ENCODE measurements at places on chromosomes 11 and 22. TPM values are rescaled to one million over a fixed set of nuclear protein-coding genes. Genes with fewer than 3 reads are reported as not detected.

DNA sequence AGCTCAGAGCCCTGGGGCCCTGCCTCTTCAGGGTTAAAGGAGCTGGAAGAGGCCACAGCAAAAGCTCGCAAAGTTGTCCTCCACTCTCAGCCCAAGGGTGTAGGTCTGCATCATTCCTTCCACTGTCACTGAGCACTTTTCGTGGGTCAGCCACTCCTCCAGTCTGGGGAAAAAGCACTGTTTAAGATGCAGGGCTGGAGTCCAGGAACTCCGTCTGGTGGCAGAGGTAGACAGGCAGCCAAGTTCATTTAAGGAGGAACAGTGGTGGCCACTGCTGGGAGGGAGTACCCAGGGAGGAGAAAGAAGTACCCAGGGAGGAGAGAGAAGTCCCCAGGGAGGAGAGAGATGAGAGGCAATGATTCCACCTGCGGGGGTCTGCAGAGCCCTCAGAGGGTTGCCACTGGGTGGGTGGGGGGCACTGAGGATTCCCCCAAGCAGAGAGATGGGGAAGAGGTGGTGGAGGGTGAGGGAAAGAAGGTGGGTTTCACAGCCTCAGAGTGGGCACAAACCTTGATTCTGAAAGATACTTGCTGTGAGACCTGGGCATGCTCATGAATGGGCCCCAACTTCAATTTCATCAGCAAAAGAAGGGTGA lies 70.0 kb upstream of the B3GAT1 start:
- H3K27me3 ChIP-seq = peaks cover 26% of the 10 kb centered on the region
- H3K27ac ChIP-seq = no peak overlapping the region
- H3K4me1 ChIP-seq = no peaks in the 10 kb centered on the region
- DNase-seq = no peak

- H3K4me1 ChIP-seq = no peaks in the 10 kb centered on the region
- H3K27me3 ChIP-seq = no peaks in the 10 kb centered on the region
- no peak overlapping the region for H3K4me3 ChIP-seq
- H3K36me3 ChIP-seq = no peaks in the 10 kb centered on the region
- H3K27ac ChIP-seq = no peak overlapping the region
Observed at GRCh38 chr11:11020747-11021149, 162.9 kb upstream of the ZBED5 start.

- H3K27ac ChIP-seq = no peak overlapping the region
- H3K4me3 ChIP-seq = no peak overlapping the region
- no peaks in the 10 kb centered on the region for H3K4me1 ChIP-seq
- no peak for DNase-seq
- H3K27me3 ChIP-seq = no peaks in the 10 kb centered on the region
Observed at GRCh38 chr11:115133475-115134209, 370.6 kb downstream of the CADM1 start.

DNA sequence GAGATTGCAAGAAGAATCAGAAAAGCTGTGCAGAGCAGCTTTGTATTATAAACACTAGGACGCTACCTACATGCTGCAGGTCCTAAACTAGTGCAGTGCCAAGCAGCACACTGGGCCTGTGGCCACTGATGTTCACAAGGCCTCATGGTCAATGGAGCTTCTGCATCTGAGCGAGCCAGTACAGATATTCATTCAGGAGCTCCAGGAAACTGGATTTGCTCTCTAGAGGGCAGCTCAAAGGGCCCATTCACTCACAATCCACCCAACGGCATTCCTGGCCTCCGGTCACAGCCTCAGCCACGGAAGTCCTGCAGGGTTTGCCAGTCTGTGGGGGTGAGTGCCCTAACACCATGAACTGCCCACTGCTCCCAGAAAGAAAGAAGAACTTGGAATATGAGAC lies 5.8 kb upstream of the TBC1D10A start:
- peaks cover 2% of the 10 kb centered on the region for H3K4me1 ChIP-seq
- no peak for DNase-seq
- no peak overlapping the region for H3K4me3 ChIP-seq
- H3K36me3 ChIP-seq = peaks cover 64% of the 10 kb centered on the region
- no peak overlapping the region for H3K27ac ChIP-seq

The RPS25 gene
- total RNA-seq = 3,368 TPM

- H3K4me1 ChIP-seq = peaks cover 15% of the 10 kb centered on the region
- H3K27me3 ChIP-seq = no peaks in the 10 kb centered on the region
- no peak overlapping the region for H3K4me3 ChIP-seq
- no peak overlapping the region for H3K27ac ChIP-seq
- no peaks in the 10 kb centered on the region for H3K36me3 ChIP-seq
- DNase-seq = no peak
Observed at GRCh38 chr22:26444777-26445176, 15.7 kb downstream of the ASPHD2 start.

The AIP gene
- 30.5 TPM for total RNA-seq

DNA sequence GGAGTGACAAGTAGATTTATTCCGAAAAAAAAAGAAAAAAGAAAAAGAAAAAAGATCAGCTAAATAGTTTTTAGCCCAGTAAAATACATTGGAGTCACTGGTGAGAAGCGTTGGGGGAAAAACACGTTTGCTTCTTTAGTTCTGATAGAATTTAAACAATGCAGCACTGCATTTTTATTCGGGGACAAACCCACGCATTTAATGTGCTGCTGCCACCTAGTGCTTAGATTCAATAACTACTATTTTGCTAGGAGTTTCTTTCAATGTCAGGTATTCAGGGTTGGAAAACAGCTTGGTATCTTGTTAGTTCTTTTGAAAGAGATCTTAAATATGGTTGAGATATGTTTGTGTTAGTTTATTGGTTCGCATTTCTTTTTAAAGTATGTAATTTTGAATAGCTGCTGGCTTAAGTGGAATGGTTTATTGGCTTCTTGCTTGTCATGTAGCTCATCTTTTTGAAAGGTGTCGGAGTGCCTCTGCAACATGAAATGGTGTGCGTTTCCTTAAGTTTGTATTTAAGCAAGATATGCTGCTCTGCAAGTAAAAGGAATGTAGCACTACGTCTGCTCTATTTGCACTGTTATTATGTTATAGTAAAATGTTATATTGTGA lies 41.9 kb downstream of the SVIP start:
- H3K27ac ChIP-seq = no peak overlapping the region
- no peak overlapping the region for H3K4me3 ChIP-seq
- H3K4me1 ChIP-seq = no peaks in the 10 kb centered on the region
- no peak for DNase-seq
- H3K36me3 ChIP-seq = no peaks in the 10 kb centered on the region
- H3K27me3 ChIP-seq = no peaks in the 10 kb centered on the region

The PLAAT5 gene
- total RNA-seq = 3.1 TPM

DNA sequence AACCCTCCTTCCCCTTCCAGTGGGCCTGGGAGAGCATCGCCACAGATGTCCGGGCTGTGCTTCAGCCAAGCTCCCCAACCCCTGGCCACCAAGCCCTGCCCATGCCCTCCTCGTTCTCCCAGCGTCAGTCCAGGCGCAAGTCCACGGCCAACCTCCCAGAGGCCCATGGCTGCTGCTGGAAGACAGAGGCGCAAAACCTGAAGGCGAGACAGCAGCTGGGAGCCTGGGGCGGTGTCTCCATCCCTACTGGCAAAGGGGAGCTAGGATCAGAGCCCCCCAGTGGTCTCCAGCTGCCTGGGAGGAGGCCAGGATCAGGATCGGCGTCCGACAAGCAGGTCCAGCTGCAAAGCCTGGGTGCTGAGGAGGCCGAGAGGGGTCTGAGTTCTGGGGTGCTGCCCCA lies 1.9 kb downstream of the TSGA10IP start:
- no peaks in the 10 kb centered on the region for H3K27me3 ChIP-seq
- H3K27ac ChIP-seq = no peak overlapping the region
- no peak for DNase-seq
- no peaks in the 10 kb centered on the region for H3K36me3 ChIP-seq

DNA sequence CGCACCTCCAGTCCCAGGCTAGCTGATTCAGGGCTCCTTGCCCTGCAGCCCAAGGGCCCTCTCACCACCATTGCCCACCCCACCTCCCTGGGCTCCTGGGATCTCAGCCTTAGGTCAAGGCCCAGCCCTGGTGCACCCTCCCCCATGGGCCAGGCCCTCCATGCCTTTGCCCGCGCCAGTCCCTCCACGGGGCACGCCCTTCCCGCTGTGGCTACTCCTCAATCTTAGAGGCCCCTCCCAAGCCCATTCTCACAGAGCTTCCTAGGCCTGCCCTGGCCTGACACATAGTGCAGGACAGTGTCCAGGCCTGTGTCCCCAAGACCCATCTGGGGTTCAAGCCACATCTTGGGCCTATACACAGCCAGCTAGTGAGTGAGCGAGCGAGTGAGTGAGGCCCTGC lies 6.9 kb downstream of the GP1BB start:
- no peak for DNase-seq
- no peak overlapping the region for H3K27ac ChIP-seq
- no peak overlapping the region for H3K4me3 ChIP-seq
- H3K27me3 ChIP-seq = peaks cover 18% of the 10 kb centered on the region
- no peaks in the 10 kb centered on the region for H3K36me3 ChIP-seq

- DNase-seq = no peak
- H3K4me1 ChIP-seq = no peaks in the 10 kb centered on the region
- no peak overlapping the region for H3K27ac ChIP-seq
- H3K27me3 ChIP-seq = no peaks in the 10 kb centered on the region
Observed at GRCh38 chr11:83918476-83918875, 632.3 kb upstream of the CCDC90B start.

DNA sequence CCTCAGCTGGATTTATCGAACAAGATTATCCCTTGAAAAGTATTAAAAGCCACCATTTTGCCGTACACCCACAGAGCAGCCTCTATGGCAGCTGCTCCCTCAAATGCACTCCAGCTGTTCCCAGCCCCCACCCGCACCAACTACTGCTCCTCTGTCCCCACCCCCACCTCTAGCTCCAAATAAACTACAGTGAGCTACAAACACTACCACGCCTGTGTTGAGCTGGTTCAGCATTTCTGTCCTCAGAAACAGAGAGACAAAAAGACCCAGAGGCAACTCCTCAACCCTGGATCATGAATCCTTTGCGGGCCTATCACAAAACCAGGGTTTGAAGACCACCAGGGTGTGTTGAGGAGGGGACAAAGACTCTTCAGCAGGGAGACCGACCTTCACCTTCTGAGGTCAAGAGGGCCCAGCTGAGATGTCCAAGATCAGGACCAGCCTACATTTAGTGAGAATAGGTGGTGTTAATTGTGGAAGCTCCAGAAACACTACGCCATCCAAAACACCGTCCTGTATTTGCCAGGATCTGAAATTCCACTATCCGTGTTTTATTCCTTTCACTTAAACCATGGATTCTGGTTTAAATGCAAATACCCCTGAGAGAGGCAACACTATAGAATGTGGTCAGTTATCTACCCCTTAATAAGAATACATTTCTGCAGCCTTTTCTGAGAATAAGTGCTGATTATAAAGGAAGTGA lies 195.9 kb downstream of the DSCAML1 start:
- peaks cover 22% of the 10 kb centered on the region for H3K27me3 ChIP-seq
- no peak overlapping the region for H3K4me3 ChIP-seq
- no peak for DNase-seq
- no peaks in the 10 kb centered on the region for H3K36me3 ChIP-seq

DNA sequence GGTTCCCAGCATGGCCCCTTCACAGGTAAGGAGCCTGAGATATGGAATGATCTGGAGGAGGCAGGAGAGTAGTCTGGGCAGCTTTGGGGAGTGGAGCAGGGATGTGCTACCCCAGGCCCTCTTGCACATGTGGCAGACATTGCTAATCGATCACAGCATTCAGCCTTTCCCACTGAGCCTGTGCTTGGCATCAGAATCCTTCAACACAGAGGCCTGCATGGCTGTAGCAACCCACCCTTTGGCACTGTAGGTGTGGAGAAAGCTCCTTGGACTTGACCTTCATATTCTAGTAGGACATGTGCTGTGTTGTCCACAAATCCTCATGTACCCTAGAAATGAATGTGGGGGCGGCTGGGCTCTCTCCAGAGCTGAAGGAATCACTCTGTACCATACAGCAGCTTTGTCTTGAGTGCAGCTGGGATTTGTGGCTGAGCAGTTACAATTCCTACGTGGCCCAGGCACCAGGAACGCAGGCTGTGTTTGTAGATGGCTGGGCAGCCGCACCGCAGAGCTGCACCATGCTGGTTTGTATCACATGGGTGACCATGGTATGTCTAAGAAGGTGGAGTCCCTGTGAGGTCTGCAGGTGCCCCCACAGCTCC lies 21.8 kb upstream of the PPP6R3 start:
- DNase-seq = no peak
- peaks cover 13% of the 10 kb centered on the region for H3K4me1 ChIP-seq
- no peak overlapping the region for H3K27ac ChIP-seq
- H3K27me3 ChIP-seq = no peaks in the 10 kb centered on the region
- peaks cover 71% of the 10 kb centered on the region for H3K36me3 ChIP-seq

DNA sequence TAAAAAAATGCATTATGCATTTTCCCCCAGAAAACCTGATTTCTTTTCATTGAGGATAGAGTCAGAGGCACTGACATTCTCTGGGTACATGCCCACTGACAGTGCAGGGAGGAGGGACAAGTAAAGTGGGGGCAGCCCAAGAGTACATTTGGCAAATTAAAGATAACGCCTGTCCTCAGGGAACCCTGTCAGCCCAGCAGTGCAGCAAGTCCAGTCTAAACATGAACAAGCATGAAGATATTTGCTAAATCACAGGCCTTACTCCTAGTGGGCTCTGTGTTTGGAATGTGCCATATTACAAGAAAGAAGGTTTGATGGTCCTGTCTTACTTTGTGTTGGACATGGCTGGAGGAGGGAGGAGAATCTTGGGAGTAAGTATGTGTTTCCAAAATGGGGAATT lies 37.9 kb downstream of the AMOTL1 start:
- H3K4me3 ChIP-seq = no peak overlapping the region
- H3K27ac ChIP-seq = no peak overlapping the region
- H3K36me3 ChIP-seq = peaks cover 13% of the 10 kb centered on the region
- H3K4me1 ChIP-seq = peaks cover 32% of the 10 kb centered on the region
- H3K27me3 ChIP-seq = no peaks in the 10 kb centered on the region

DNA sequence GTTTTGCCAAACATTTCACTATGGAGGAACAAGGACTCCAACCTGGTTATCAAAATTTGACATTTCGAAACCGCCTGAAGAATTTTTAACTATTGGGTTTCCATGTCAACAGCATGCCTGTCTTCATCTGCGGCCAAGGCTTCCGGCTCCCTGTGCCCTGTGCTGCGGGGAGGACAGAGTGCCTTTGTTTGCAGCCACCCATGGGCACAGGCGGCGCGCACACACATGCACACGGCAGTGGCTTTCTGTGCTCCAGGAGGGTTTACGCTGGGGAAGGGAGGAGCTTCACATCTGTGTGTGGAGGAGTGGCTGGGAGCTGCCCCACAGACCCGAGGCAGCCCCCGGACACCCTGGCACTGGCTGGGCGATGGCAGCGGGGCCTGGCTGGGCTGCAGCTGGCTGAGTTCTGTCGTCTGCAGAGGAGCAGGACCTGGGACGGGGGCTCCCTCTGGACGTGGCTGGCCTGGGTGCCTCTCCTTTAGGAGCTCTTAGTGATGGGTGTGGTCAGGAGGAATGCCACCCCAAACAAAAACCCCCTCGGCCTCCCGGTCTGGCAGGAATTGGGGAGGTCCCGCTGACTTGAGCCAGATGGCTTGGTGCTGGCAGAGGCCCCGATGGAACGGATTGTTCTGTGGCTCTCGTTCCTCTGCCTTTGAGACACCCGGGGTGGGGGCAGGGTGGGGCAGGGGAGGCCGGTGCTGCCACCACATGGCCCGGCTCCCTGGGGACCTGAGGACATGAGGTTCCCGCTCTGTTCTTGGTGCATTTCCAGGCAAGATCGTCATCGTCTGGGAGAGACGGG lies 1290.9 kb downstream of the BRD1 start:
- H3K36me3 ChIP-seq = no peaks in the 10 kb centered on the region
- DNase-seq = no peak
- H3K27ac ChIP-seq = peak overlapping the region; percentile 55
- peaks cover 18% of the 10 kb centered on the region for H3K27me3 ChIP-seq
- peaks cover 25% of the 10 kb centered on the region for H3K4me1 ChIP-seq

The NNMT gene
- 269 TPM for total RNA-seq

Data from suprapubic skin (tissue), 4 donors.